ENCODE measurements at places on chromosomes 2 and 18.

DNA sequence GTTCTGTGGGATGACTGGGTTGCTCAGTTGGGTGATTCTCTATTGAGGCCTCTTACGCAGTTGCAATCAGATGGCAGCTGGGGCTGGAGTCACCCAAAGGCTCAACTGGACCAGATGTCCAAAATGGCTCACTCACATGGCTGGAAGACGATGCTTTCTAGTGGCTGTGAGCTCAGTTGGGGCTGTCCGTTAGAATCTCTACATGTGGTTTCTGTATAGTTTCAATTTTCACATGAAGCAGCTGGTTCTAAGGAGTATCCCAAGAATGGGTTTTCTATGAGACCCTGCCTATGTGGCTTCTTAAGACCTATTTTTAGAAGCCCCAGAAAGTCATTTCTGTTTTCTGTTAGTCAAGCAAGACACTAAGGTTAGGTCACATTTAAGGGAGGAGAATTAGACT, 4.4 kb downstream of the XRCC5 start:
- DNase-seq: no peak

DNA sequence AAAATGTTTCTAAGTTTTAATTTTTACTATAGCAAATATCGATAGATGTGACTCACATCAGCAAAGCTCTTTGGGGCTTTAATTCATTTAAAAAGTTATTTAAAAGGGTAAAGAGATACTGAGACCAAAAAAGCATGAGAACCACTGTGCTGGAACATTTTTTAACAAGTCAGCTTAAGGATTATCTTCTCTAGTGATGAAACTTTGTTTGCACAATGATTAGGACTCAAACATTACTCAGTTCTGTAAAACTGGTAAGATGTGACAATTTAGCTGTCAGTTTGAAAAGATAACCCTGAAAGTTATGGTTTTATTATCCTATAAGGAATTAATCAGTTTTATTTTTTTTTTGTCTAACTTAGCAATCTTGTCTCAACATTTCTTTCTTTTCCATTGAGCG, 301.4 kb downstream of the TSN start:
- DNase-seq: no peak

DNA sequence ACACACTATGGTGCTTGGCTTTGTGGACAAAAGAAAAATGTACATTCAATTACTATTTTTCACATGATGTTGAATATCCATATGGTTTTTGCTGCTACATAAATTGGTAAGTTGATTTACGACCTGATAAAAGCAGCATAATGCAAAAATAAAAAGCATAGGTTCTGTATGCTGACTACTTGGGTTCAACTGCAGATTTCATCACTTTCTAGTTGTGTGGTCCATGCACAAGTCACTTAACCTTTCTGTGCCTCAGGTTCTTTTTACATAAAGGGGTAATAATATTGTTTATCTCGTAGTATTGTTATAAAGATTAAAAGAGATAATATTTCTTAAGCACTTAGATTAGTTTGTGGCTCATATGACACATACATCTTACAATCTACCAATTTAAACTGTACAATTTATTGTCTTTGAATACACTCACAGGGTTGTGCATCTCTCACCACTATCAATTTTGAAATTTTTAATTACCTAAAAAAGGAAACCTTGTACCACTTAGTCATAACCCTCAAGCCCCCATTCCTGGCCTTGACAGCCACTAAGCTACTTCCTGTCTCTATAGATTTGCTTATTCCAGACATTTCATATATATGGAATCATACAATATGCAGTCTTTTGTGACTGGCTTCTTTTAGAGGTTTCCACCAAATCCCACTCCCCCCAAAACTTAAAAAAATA, 1443.9 kb downstream of the SUCLG1 start:
- DNase-seq: no peak

DNA sequence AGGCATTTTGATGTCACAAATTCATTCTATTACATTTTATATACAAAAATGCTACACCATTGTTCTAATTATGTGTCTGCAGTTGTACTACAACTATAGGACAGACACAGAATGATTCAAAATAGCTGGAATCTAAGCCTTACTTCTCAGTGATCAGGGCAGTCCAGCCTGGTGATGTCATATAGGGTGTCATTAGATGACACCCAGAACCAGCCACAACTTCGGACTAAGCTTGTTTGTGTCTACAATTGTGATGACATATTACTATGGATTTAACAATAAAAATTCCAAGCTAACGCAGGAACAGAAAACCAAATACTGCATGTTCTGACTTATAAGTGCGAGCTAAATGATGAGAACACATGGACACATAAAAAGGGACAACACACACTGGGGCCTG, 31.0 kb downstream of the M1AP start:
- no peak for DNase-seq

- no peak for DNase-seq
Measured at GRCh38 chr2:42775186-42775585, 11.3 kb upstream of the OXER1 start.

DNA sequence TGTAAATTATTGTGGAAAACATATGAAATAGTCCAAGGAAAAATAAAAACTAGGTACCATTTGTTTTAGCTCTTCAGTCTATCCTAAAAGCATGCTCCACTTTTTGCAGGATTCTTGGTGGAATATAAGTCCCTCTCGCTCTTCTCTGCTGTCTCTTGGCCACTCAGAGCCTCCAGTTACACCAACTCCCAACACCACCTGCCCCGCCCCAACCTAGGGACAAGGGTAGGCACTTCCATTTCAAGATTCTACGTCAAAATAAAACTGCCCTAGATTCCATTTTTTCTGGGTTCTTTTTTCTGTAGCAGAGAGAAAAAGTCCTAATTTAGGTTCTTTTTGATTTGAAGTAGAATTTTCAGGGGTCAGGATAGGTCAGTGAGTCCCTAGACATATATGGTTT, 1036.2 kb upstream of the POU3F3 start:
- no peak for DNase-seq

DNA sequence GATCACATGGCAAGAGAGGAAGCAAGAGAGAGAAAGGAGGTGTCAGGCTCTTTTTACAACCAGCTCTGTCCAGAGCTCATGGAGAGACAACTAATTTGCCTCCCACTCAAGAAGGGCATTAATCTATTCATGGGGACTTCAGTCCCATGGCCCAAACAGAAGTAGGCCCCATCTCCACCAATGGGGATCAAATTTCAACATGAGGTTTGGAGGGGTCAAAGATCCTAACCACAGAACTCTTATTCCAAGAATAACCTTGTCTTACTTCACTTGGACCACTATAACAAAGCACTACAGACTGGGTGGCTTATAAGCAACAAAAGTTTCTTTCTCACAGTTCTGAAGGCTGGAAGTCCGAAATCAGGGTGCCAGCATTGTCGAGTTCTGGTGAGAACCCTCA, 31.8 kb downstream of the GRB14 start:
- DNase-seq: no peak

GRCh38 chr2:71747559-71747958, 294.2 kb downstream of the DYSF start:
- no peak for DNase-seq

- DNase-seq: no peak
Measured at GRCh38 chr18:74563999-74564398, 29.7 kb downstream of the CNDP1 start.

DNA sequence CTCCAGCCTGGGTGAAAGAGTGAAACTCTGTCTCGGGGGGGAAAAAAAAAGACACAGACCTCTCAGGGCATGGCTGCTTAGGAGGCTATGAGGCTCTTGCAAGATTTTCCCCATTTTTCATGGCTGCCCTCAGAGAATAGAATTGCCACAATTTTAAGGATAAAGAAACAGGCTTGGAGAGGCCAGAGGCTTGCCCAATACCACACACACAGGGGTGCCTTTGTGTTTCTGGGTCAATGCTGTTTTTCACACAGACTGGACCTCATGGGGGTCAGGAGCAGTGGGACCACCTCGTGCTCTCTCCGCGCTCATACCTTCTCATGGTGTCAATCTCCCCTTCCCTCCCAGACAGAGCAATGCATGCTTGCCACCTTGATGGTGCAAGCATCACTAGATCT, 65.4 kb upstream of the ST3GAL5 start:
- no peak for DNase-seq

GRCh38 chr2:63865159-63865799, 23.6 kb downstream of the UGP2 start:
- DNase-seq: no peak

GRCh38 chr2:12227941-12228608, 481.6 kb downstream of the LPIN1 start:
- DNase-seq: no peak
